ENCODE measurements at places on chromosomes 2 and 18.

DNA sequence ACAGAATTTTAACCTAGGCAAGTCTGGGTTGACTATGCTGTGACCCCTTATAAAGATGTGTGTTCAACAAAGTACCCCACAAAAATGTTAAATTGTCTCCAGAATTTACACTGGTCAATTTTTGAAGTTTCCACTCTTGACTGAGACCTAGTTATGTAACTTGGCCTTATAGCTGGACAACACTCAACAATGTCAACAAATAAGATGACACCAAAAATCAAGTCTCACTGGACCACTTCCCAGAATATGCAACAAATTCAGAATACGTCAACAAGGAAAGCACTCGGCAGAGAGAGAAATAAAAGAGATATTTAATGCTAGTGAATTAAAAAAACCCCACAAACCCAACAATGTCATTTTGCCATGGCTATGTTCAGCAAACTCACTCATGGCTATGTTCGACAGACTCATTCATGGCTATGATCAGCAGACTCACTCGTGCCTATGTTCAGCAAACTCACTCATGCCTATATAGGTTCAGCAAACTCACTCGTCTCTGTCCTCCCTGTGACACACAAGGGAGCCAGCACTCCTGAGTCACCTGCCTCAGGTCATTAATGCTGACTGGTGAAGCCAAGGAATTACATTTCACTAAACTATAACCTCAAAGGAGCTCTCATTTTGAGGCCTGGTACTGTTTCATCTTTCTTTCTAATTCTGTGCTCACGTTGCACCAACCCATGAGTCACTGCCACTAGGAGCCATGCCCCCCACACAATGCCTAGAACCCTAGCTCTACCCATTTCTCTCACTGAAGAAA is 72.7 kb downstream of the PTPN2 start:
- no peak for DNase-seq

DNA sequence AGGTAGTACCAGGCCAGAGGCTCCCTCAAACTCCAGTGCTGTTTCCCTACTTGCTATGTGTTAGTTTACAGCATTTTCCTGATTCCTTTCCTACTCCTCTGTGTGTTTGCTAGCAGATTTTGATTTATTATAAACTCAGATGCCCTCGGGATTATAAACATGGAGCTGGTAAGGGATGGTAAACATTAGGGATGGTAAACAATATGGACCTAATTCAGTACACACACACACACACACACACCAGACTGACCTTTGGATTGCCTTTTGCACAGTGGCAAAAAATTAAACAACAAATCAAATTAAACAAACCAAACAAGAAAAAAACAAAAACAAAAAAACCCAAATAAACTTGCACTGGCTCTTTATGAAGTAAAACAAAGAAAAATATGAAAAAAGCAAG is 55.4 kb upstream of the ACVR1 start:
- DNase-seq, result no peak

DNA sequence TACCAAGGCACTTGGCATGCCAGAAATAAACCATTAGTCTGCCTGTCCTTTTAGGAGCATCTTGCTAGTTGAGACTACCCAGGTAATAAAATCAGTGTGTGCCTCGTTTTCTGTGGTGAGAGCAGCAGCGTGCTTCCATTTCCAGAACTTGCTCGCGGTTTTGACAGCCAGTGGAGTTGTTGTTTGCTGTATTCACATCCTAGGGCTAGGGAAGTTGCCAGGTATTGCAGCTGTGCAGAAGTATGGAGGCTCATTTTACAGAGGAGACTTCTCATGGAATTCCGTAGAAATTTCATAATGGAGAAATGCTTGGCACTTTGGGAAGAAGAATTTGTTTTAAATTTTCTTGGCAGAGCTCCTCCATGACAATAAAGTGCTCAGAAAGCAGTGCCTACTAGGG is 1355.1 kb upstream of the ZEB2 start:
- DNase-seq, result no peak

DNA sequence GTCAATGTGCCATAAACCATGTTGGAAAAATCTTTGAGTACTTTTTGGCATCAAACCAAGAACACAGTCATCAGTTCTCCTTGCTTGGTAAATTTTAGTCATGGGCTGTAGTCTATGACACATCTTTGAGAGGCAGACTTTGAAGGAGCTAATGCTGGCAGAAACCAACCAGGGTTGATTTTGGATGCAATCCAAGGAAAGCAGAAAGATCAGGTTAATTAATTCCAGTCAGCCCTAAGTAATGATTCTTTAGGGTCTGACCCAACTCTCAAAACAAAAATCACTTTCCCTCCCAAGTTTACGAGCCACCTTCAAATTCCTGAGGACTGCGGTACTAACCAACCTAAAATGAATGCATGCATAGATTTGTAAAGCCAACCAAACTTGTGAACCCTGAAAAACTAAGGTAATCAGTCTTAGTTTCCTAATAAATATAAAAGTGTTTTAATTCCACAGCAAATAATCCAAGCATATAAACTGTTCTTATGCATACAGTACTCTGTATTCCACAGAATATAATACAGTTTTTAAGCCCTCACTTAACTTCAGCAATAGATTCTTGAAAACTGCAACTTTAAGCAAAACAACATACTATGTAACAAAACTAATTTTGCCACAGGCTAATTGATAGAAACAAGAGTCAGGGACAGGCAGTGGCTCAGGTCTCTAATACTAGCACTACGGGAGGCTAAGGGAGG is 22.0 kb downstream of the AP1S3 start:
- no peak for DNase-seq

GRCh38 chr2:172087780-172088244 is 2.5 kb downstream of the DLX1 start:
- no peak for DNase-seq

DNA sequence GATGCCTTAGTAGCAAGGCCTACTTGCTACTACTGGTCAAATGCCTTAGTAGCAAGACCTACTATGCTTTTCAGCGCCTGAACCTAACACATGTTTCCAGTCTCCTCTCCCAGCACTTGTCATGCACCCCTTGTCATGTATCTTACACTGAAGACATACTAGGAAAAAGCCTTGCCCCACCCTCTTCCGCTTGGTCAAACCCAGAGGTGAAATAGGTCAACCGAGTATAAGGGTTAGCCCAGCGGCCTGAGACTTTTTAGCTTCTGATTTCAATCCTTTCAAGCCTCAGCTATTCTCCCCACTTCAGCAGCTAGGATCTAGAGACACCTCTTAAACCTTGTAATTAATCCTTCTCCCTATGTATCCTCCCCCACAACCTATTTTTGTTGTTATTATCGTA is 73.3 kb downstream of the UPP2 start:
- no peak for DNase-seq

- DNase-seq, result no peak
Observed at GRCh38 chr2:158665536-158666302, 129.4 kb upstream of the DAPL1 start.

GRCh38 chr18:49691177-49691608 is 122.1 kb downstream of the ACAA2 start:
- DNase-seq, result no peak

- DNase-seq, result peak; percentile 33
Observed at GRCh38 chr2:36785179-36785795, 88.8 kb downstream of the VIT start.
